Stimulated activated CD4-positive, alpha-beta T cell treated with anti-CD3 and anti-CD28 coated beads, Interleukin-4, amount 100 ng/mL, for 24 hours (primary cell): ENCODE measurements at places on chromosomes 7 and 10.

DNA sequence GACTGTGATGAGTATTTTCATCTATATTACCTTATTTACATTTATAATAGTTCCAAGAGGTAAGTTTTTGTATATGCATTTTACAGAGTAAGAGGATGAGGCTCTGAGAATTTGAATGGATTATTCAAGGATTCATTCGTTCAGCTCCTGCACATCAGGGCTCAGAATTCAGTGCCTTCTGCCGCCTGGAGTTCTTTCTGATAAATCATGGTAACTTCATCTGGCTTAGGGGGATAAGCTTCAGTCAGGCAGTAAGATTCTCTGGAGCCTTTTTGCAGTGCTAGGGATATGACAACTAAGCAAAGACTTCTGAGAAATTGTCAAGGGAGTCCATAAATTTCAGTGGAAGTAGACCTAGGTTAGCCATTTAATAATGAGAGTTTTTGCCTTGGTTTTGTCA lies 668.6 kb downstream of the NRG3 start:
- no peak for DNase-seq

GRCh38 chr7:27689591-27690164 lies 27.0 kb upstream of the HIBADH start:
- no peak for DNase-seq

- no peak for DNase-seq
Measured at GRCh38 chr10:131908151-131908550, 7.3 kb downstream of the PPP2R2D start.

DNA sequence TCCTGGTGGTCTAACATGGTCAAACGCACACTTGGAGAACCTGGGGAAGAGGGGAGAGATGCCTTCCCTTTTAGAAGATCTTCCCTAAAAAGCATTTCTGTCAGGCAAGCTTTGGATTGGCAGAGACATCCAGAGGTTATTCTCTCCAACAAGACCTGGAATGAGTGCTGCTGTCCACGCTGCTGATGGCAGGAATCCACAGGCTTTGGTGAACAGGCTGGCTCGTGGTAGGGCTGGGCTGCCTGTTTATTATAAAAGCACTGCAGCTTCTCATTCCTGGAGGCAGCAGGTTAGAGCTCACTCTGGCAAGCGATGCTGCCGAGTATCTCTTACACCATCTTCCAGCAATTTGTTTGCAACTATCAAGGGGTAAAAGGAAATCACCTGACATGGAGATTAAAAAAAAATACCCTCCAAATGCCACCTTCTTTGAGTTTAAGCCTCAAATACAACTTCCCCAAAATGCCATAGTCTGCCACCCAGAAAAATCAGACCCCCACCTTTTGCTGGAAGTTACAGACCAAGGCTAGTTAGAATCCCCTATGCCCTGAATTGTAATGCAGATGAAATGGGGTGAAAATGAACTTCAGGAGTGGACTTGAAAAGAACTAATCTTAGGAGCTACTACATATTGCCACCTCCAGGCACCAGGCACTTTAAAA lies 152.1 kb upstream of the KMT2E start:
- DNase-seq: no peak

DNA sequence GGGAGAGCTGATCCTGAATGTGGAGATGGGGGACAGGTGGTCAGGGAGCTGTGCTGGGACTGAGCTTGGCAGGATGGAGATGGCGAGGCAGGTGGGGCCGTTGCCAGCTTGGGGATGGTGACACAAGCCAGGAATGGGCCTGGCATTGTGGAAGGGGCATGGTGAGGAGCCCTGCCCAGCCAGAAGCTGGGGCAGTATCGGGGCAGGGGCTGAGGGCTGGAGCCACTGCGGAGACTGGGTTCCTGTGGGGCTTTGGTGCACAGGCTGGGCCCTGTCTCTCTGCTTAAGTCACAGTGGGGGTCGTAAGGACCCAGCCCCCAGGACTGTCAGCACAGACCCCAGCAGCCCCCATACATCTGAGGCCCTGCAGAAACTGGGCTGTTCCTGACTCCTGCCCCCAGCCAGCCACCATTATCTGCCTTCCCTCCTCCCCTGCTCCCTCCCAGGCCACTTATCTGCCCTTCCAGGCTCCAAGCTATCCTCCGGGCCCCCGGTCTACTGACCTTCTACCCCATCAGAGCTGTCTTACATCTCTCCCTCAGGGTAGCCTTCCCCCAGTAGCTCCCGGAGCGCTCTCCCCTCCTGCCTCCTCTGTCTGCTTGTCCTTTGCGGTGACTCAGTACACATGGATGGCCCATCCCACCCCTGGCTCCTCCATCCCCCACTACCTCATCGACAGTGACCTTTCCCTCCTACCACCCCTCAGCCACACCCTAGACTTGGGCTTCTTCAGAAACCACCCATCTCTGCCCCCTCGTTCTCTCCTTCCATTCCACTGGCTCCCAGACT lies 44.2 kb downstream of the PPIF start:
- DNase-seq: no peak

GRCh38 chr7:130872756-130873448 lies 138.9 kb upstream of the KLF14 start:
- DNase-seq: no peak

- no peak for DNase-seq
Measured at GRCh38 chr10:75402486-75403143, 1.1 kb upstream of the ZNF503 start.
